ENCODE measurements at places on chromosomes 5 and 9.

- DNase-seq = no peak
These were observed 209.1 kb upstream of the TUT7 start for GRCh38 chr9:86563350-86563749.

DNA sequence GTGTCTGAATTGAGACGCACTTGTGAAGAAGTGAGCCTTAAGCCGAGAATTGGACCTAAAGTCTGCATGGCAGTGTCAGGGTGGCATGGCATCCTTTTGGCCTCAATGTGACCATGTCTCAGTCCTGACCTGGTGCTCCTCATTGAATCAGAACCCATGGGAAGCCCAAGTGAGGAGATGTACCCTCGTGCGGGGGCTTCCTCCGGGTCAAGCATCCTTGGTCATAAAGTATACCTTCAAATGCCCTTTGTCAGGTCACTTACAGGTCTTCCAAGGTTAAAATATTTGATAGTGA is 202.2 kb downstream of the GADD45G start:
- no peak for DNase-seq

DNA sequence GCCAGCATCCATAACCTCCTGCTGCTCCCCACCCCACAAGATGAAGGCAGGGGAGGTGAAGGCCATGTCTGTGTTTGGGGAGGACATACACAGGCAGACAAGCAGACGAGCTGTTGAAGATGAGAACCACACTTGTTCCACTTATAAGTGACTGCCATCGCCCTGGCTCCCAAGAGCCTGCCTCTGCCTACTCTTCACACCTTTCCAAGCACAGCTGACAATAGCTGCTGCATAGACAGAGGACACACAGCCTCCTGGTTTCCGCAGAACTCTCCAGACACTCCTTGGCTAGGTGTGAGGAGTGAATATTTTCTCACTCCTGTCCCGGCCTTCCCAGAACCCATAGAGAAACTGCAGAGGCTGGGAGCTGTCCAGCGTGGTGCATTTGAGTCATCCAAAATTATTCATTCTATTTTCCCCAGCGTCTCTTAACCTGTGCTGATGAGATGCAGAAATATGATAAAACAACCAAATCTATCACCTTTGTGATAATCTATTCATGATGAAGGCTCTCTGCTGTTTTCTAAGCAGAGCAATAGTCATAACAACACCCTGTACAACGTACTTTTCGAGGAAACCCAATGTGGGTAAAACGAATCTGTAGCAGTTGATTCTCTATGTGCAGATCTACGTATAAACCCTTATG is 24.7 kb downstream of the KLF9 start:
- DNase-seq = no peak

DNA sequence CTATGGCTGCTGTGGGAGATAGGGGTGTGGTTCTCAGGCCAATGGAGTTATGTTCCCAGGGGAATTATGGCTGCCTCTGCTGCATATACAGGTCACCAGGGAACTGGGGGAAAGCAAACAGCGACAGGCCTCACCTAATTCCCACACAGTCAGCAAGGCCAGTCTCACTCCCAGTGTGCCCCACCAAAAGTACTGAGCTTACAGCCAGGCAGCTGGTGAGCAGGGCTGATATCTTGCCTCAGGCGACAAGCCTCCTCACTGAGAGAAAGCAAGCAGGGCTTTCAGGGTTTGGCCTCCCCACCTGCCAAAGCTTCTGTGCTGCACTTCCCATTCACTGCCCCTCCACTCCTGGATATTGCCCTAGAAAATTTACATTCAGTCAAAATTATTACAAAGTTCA is 273.8 kb upstream of the TARS1 start:
- DNase-seq = no peak

DNA sequence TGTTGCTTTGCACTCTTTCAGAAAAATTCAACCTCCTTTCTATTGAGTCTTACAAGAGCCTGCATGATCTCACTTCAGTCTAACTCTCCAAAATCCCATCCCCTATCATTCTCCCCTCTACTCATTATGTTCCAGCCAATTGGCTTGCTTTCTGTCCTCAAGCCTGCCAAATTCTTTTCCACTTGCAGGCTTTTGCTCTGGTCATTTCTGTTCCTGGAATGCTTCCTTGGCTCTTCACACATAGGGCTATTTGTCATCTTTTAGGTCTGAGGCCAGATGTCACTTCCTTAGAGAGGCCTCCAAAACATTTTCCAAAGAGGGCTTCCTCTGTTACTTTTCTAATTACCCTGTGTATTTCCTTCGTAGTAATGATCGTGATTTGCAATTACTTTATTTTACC is 11.8 kb upstream of the CHD1 start:
- no peak for DNase-seq

DNA sequence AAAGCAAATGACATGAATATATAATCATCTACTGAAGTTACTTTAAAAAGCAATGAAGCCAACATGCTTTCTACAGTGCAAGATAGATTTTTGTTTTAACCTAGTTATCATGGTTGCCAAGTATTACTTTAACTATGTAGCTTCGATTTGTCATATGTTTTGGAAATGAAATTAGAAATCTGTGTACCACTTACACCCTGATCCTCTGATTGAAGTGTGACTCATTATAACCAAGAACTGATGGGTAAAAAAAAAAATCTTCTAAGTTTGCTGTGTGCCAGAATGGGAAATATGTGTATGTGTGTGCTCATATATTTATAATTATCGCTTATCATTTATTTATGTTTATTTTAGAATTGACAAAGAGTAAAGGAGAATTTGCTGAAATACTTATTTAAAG is 9.1 kb upstream of the CDC42SE2 start:
- DNase-seq = no peak

GRCh38 chr5:72159501-72159911 is 52.2 kb downstream of the MAP1B start:
- no peak for DNase-seq

GRCh38 chr5:14854799-14855198 is 16.8 kb downstream of the ANKH start:
- DNase-seq = no peak

GRCh38 chr5:10653043-10653442 is 89.2 kb downstream of the ANKRD33B start:
- DNase-seq = no peak

DNA sequence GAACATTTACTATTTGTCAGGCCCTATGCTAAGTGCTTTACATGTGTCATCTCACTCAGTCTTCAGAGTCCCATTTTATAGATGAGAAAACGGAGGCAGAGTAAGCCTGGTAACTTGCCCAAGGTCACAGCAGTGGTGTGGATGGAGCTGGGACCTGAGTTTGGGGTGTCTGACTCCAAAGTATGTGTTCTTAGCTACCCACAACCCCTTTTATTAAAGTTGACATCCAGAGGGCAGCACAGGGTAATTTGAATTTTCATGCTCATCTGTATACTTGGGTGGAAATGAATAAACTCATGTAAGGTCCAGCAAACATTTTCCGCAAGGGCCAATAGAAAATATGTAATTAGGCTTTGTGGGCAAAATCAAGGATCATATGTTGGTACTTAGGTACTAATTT is 93.4 kb upstream of the SLC25A48 start:
- no peak for DNase-seq

DNA sequence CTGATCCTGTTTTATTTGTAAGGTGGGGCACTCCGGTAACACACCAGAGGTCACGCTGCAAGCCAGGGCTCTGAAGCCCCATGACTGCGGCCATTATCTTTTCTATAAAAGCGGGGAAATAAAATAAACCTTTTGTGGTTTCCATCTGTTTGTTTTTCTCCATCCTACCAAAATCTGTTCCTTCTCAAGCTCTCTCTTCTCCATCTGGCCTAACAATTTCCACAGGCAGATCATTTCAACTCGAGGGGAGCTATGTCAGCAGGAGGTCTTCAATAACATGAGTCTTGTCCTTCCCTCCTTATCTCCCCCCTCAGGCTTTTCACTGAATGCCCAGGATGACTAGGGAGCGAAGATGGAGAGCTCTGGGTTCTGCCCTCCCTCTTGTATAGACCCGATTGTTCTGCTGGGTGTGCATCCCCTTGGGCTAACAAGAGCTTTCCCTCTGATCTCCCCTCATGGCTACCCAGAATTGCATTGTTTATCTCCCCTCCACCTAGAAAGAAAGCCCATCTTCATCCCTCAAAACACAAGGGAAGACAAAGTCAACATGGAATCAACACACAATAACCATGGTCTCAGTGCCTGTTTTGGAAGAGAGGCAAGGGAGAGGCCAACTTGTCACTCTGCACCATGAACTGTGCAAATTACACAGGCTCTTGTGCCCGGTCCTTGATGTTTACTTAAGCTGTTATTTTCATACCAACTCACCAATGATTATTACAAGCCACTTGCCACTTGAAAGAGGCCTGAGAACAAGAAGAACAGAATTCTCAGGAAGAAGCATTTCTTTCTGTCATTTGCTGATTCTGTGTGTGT is 187.8 kb downstream of the FANCC start:
- no peak for DNase-seq

- DNase-seq = no peak
These were observed 126.1 kb upstream of the RETREG1 start for GRCh38 chr5:16742938-16743337.

GRCh38 chr9:16985559-16986348 is 115.3 kb upstream of the BNC2 start:
- DNase-seq = no peak

- DNase-seq = no peak
These were observed 764.3 kb downstream of the MTRR start for GRCh38 chr5:8633259-8633658.

DNA sequence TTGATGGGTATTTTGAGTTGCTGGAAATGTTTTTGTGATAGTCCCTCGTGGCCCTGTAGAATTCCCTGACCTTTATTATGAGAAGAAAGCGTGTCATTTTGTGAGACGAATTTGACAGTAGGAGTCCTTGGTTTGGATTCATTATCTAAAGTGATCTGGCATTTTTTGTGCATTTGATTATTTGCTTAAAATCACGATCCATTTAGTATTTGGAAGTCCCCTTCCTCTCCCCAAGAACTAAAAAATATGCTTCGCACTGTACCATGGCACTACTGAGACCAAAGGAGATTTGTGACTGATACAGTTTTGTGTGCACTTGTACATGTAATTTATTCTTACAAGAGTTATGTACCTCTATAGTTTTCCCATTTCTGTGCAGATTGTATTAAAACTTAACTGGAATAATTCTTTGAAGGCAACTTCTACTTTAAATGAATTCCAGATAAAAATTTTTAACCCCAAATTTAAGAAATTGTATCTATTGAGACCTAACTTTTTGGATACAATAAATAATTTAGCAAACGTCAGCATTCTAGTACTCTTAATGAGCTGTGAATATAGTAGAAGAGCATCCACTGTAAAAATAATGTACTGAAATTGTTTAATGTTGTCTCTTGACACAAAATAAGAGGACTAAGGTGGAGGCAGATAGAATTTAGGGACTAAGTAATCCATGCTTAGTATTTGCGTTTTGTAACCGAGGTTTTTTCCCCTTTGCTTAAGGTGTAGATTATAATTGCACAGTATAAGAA is 2.1 kb downstream of the MAP3K1 start:
- DNase-seq = no peak

GRCh38 chr5:179438011-179438441 is 92.8 kb upstream of the ADAMTS2 start:
- no peak for DNase-seq

DNA sequence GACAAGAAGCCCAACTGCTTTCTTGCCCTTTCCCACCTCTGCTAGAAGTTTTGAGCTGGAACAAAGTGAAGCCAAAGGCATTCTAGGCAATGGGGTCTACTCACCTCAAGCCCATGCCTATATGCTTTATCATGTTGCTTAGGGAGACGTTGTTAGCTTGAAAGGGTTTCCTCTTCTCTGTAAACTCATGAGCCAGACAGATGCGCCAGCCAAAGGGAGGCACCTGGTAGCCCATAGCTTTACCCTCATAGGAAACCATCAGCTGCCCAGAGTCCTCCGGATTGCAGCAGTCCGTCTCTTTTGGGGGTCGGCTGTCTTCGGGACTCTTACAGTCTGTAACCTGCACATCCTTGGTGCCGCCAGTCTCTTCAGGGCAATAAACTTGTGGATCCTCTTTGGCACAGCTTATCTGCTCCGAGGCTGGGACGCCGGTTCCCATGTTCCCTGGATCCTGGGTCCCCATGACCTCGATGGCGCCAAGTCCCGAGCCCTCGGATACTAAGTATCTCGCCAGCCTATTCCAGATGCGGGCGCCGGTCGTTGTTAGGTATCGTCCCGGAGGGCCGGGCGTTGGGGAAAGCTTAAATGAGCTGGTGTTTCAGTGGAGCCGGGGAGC is 678 bp downstream of the GBA2 start:
- peak; percentile 33 for DNase-seq

DNA sequence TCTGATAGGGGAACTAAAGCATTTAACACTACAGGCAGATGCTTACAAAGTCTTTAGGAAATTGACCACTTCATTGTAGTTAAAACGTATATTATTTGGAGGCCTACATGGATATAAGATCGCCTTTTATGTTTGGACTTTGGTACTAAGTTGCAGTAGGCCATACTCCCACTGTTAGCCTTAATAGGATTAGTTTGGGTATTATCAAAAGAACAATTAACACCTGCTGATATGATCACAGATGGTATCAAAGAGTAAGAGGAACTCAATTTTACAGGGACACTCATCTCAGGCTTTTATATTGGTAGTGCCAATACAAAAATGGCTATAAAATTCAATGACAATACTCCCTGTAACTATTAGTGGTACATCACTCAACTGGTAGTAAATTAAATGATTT is 1183.0 kb downstream of the MAT2B start:
- no peak for DNase-seq

DNA sequence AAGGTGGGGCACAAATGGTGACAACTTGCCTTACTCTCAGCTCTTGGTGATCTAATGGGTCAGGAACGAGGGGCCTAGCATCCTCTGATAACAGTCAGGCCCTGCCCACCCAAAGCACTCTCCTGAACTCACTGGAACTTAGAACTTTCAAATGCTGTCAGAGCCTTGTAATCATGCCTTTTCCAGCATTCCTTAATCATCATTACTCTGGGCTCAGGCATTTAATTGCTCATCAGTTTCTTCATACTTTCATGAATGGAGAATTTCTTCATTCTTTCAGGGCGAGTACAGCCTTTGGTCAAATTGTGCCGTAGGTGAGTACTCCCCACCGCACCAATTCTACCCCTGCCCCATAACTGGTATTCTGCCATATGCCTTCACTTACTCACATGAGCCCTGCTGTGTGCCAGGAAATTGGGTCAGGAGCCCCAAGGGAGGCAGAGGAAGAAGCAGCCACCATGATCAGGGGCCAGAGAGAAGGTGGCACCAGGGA is 30.2 kb upstream of the DUSP1 start:
- no peak for DNase-seq

GRCh38 chr5:150492621-150493020 is 15.3 kb upstream of the NDST1 start:
- DNase-seq = no peak

Measured in hematopoietic multipotent progenitor cell (in vitro differentiated cells).